NCI-H748 treated with DMSO at 0.1 percent for 48 hours (cell line): ENCODE measurements at places on chromosomes 3 and 15.

DNA sequence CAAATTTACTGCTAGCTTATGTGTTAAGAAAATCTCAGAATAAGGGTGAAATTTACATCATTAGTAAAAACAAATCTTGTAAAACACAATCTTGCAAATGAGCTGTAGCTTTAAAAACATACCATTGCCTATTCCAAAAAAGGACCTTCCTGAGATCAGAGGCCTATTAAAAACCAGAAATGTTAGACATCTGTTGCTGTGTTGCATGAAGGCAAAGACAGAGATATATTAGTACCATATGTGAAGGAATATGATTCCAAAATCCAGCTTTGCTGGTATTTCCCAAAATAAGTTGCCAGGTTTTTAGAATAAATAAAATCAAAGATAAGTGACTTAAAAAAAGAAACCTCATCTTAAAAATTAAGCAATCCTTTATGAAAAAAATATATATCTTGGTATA, 504.1 kb upstream of the CDIN1 start:
- no peak for DNase-seq

- DNase-seq, result no peak
Observed at GRCh38 chr15:59367022-59367451, 5.6 kb downstream of the MYO1E start.

DNA sequence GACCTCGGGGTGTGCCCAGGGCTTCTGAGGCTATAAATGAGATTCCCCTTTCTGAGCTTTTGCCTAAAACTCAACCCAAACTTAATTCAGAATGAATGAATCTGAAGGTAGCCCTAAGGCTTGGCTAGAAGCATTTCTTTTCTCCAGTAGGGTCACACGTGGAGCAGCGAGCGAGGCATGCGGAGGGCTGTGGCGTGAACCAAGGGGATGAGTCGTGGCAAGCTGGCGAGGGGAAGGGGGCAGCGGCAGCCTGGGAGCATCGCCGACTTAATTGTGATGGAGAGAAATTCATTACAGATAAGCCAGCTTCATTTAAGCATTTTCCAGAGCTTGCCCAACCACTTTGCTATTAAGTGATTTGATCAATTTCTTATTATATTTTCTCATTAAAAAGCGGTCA, 79.9 kb downstream of the CHSY1 start:
- DNase-seq, result no peak

DNA sequence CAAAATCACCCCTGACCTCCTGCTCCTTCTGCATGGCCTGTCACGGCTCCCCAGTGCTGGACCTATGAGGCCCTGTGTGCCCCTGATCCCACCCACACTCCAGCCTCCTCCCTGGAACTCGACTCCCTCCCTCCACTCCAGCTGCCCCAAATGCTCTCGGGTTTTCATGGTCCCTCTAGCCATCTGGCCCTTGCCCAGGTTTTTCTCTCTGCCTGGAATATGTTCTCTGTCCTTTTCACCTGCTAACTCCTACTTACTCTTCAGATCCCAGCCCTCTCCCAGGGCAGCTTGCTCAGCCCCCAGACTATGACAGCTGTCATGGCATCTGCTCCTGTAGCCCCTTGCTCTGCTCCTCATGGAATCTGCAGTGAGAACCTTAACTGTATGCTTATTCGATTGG, 30.3 kb downstream of the DUSP7 start:
- DNase-seq, result no peak

DNA sequence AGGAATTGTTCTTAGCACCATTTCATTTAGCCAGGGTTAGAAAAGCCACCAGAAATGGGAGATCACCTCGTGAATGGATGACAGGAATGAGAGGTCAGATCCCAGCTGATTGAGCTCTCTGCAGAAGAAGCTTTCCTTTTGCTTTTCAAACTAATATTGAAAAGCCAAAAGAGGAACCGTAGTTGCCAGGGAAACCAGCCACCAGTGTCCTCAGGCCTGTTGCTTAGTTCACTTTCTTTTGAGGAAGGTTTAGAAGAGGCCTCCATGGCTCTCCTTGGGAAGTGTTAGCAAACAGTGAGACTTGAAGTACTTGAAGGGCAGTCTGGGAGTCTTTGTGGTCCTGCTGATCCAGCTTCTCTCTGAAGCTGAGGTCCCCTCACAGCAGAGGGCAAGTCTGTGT, 7.4 kb upstream of the CCK start:
- no peak for DNase-seq

- no peak for DNase-seq
Observed at GRCh38 chr3:126746395-126747177, 42.5 kb downstream of the CHCHD6 start.

DNA sequence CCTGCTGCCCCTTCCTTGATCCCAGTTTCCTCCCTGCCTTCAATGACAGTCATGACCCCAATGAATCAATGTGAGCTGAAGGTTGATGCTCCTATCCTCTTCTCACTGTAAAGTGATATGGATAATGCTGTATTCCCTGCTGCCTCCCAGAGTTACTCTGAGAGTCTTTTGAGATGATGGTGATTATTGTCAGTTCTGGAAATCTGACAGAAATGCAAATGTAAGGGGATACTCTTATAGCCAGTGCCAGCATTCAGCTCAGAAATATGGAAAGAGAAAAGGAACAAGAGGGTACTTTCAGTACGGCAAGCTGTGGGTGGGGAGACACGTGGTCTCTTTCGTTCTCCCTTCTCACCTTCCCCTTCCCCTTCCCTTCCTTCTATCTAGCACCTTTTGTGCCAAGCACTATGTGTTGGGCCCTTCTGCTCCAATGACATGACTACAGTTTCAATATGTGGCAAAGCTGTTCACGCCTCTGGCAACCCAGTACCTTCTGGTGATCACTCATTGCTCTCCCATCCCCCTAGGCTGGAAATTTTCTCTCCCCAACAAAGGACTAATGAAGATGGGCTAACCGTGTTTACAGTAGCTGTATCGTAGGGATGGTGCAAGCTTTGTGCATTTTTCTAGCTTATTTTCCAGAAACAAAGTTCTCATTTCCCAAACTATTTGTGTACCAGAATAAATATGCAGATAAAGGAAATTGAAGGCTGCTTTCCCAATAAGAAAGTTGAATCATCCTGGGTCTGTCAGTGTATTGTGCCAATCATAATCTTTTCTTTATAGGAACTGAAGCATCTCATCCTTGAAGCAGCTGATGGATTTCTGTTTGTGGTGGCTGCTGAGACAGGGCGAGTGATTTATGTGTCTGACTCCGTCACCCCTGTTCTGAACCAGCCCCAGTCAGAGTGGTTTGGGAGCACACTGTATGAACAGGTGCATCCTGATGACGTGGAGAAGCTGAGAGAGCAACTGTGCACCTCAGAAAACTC, 70.3 kb downstream of the ARNT2 start:
- no peak for DNase-seq

DNA sequence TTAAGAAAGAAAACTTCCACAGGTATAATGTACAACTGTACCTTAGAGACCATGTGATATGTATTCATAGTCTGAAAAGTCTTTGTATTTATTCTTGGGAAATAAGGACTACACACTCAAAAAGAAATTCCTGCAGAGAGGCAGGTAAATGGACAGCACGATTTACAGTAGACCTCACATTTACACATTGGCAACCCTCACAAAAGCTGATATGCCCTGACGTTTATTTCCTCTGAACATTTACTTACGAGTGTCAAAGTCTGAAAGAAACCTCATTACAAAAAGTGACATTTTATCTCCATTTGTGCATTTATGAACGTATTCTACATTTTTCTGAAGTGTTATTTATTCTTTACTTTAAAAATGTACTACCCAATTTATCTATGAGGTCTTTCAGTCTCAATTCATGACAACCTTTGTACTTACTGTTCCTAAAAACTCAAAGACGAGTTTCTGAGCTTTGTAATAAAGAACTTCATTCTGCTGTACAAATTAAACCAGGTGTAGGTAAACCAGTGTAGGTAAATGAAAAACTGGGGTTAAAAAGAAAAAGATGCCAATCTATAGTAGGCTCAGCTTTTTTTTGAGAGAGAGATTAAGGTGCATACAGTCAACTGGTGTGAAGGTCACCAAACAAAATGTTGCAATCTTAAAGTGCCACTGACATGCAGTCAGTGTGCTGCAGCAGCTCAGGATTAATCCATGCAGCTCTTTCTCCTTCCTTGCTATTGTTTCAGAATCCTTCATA, 44.3 kb downstream of the THRB start:
- no peak for DNase-seq

- no peak for DNase-seq
Observed at GRCh38 chr15:73851689-73852088, 21.7 kb upstream of the TBC1D21 start.

GRCh38 chr3:33128706-33129105, 14.9 kb downstream of the CRTAP start:
- DNase-seq, result no peak

DNA sequence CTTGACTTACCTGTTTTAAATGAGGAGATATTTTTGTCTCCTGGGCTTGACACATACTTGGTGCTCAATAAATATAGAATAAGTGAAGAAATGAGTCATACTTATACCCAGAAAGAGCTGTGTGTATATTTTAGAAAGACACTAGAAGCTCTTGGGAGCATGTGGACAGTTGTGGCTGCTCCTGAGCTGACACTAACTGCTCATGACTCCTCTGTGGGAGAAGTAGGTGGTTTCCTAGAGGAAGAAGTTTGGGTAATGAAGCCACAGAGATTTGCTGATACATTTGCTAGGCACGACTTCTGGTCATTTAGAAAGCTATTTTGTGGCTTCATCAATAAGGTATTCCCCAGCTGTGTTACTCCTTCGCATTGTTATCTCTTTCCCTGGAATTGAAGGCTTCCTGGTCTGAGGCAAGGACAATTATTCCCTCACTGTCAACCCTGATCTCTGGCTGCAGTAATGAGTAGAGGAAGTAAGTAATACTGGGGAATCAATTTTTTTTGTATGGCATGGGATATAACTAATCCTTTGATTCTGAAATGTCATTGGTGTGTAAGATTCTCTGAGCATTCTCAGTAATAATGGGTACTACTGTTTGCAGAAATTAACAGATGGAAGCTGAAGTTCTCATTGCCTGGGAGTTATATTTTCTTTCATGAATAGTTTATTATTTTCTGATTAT, 79.6 kb upstream of the DCBLD2 start:
- DNase-seq, result no peak

- no peak for DNase-seq
Observed at GRCh38 chr3:6679510-6679909, 181.4 kb upstream of the GRM7 start.

- DNase-seq, result no peak
Observed at GRCh38 chr3:85626662-85627061, 667.9 kb downstream of the CADM2 start.

GRCh38 chr15:74209997-74210671, 7.5 kb upstream of the STRA6 start:
- no peak for DNase-seq

DNA sequence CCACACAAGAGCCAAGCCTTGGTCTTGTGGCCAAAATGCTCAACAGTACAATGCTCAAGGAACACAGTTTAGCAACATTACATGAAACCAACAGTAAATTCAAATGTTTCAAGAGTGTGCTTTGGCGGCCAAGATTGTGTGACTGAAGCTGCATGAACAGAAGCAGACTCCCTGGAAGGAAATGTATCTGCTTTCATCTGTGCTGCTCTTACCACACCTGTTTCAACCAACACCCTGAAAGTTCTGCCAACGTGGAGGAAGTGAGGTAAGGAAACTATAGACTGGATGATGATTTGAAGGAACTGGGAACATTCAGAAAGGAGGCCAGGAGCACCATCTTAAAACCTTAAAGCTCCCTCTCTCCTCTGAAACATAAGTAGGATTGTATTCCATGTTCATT, 55.7 kb downstream of the MB21D2 start:
- no peak for DNase-seq

GRCh38 chr15:35665896-35666536, 120.1 kb upstream of the DPH6 start:
- no peak for DNase-seq

DNA sequence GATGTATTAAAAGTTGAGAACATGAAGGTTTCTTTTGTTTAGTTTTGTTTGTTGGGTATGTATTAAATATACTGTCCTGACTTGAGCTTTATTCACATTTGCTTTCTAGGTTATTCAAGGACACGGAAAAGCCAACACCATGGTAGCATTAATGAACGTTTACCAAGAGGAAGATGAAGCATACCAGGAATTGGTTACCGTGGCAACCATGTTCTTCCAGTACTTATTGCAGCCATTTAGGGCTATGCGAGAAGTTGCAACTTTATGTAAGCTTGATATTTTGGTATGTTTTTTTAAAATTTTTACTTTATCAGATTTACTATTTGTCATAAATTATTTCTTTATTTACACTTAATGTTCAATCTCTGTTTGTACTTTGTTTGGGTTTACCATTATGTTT, 3.6 kb downstream of the WHAMM start:
- DNase-seq, result no peak

DNA sequence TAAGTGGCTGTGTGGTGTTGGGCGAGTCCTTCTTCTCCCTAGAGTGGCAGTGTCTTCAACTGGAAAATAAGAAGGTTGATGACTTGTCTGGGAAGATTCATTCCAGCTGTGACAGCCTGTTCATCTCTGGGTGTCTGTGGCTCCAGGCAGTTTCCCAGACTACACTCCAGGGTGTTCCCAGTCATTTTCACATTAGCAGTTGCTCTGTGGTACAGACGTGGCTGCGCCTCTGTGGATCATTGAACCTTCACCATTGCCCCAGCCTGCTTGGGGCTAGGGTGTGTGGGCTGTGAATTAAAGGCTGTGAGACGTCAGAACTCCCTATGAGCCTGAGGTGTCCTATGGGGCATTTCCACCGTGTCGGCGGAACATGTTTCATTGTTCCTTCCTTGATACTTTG, 239.6 kb upstream of the NR2E3 start:
- DNase-seq, result no peak

GRCh38 chr3:83928391-83928790, 1030.4 kb upstream of the CADM2 start:
- no peak for DNase-seq

DNA sequence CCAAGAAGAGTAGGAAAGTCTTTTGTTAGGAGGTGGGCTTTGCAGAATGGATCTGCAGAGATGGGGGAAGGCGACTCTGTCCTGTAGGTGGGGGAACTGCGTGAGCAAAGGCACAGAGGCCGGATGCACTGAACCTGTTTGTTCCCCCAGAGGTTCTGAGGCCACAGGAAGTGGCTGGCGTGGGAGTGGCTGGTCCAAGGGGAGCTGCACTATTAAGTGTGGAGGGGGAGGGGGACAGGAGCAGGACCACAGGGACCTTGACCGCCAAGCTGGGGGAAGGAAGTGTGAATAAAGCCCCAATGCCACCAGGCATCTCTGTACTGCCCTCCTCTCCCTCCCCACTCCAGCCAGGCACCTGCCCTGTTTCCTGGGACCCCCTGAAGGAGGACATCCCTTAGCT, 51.8 kb downstream of the CYP11A1 start:
- no peak for DNase-seq

DNA sequence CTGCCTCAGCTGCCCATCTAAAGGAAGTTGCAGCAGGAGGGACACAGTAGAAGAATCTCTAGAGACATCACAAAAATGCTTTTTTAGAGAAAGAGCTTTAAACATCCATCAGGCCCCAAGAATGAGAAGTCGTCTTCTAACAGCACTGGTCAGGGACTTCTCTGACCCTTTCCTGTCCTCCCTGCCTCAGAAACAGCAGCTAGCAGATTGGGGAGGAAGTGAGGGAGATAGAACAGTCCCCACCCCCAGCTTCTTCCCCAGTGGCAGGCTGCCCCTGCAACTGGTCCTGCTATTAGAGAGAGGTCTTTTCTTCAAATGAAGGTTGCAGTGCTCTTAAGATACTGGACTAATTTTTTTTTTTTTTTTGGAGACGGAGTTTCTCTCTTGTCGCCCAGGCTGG, 55.1 kb downstream of the PDE8A start:
- DNase-seq, result no peak
